ENCODE measurements at places on chromosomes 2 and 18. TPM values are rescaled to one million over a fixed set of nuclear protein-coding genes. Genes with fewer than 3 reads are reported as not detected.

GRCh38 chr2:172261292-172261691 lies 158.6 kb upstream of the DLX2 start:
- DNase-seq: no peak

- DNase-seq: peak; percentile 93
These were observed at the start of gene DDX1 for GRCh38 chr2:15591692-15592463. Gene DDX1 (plus strand): TSS chr2:15591868. CDS start chr2:15591934, 66 bp downstream.

GRCh38 chr2:9739531-9739964 lies 103.7 kb upstream of the TAF1B start:
- DNase-seq: peak; percentile 60

DNA sequence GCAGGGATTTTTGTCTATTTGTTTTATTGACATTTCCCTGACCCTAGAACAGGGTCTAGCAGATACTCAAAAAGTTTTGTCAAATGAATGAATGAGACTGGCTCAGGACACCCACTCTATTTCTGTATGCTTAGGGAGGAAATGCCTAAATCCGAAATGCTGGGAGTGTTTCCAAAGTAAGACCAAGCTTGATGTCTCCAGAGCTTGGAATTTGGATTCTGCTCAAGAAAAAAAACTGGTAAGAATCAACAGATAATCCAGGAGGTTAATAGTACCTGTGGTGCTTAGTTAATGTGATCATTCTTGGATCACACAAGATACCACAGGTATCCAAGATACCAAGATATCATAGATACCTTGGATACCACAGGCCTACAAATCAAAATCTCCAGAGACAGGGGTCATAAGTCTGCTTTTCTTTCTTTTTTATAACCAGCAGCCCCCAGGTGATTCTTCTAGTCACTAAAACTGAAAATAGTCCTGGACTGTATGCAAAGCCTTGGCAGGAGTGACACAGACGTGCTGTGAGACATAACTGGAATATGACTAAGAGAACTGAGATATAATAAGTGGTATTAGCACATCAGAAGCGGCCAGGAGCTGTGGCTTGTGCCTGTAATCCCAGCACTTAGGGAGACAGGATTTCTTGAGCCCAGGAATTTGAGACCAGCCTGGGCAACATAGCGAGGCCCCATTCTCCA lies 39.9 kb upstream of the SP3 start:
- no peak for DNase-seq

GRCh38 chr18:8367217-8367988 lies 241.8 kb upstream of the RAB12 start:
- DNase-seq: peak; percentile 77

GRCh38 chr18:79581406-79581805 lies 98.2 kb upstream of the CTDP1 start:
- no peak for DNase-seq

DNA sequence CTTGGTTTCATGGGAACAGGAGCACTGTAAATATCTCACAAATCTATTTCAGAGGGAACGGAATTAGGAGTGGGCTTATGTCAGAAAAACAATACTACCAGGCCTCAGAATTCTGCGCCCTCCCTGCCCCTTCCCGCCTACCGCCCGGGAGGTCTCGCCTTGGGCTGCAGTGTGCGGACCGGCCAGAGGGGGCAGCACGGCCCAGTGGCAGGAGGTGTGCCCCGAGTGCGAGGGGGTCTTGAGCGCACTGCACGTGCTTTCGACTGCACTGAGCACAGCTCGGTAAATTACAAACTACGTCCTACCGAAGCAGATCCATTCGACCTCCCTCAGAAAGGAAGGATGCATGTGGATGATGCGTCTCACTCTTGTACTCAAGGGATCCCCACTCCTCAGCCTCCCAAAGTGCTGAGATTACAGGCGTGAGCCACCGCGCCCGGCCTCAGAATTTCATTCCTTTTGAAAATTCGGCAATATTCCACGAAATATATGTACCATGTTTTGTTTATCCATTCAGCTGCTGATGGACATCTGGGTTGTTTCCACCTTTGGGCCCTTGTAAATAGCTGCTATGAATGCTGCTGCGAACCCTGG lies 297.0 kb downstream of the BCL2 start:
- peak; percentile 12 for DNase-seq

Gene CSRNP3
- 11.5 TPM for polyA plus RNA-seq

Gene EGR4
- polyA plus RNA-seq: 0.31 TPM

DNA sequence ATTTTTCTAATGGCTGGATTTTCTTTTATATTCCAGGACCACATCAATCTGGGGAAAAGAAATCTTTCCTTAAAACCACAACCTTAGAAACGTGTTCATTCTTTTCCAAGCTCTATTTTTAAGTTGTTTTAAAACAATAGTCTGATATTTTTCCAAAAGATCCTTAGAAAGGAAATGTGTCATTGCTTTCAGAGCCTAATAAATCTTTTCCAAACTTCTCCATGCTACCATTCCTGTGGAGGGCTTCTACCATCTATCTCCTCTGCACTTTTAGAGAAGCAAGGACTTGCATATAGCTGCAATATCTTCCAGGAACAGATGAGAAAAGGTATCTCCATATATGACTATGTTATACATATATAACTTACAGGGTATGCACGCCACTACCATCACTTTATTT lies 21.2 kb downstream of the WDFY1 start:
- no peak for DNase-seq

Gene CTAGE1
- not detected for polyA plus RNA-seq

- no peak for DNase-seq
These were observed 57.4 kb upstream of the LDAH start for GRCh38 chr2:20880221-20880771.

Gene COPS9
- polyA plus RNA-seq: 210 TPM

GRCh38 chr2:200781616-200782015 lies 30.1 kb upstream of the BZW1 start:
- DNase-seq: no peak

Gene C18orf63
- polyA plus RNA-seq: not detected

Gene ALK
- 1.2 TPM for polyA plus RNA-seq

Gene MERTK
- 4.9 TPM for polyA plus RNA-seq

DNA sequence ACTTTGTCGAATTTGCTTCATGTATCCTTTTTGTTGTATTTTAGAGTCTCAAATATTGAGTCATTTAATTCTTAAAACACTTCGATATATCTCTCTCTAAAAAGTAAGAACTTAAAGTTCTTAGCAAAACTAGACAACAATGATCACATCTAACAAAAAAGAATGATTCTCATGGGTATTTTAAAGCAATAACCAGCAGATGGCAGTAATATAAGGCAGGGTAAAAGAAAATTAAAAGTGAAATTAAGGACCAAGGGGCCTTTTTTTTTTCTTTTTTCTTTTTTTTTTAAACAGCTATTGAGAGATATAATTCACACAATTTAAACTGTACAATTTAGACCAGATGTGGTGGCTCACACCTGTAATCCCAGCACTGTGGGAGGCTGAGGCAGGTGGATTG lies 9.9 kb upstream of the AOX1 start:
- DNase-seq: peak; percentile 34

- no peak for DNase-seq
These were observed 192.2 kb upstream of the LRRTM1 start for GRCh38 chr2:80496775-80497174.

DNA sequence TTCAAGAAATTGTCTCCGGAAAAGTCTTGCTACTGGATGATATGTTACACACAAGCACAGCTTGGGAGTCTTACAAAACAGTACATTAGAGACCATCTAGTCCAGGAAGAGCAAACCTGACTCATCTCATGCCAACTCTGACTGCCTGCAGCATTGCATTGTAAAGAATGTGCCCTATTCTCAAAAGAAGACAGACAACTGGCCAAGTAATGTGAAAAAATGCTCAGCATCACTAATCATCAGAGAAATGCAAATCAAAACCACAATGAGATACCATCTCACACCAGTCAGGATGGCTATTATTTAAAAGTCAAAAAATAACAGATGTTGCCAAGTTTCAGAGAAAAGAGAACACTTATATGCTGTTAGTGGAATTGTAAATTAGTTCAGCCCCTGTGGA lies 42.7 kb upstream of the GORASP2 start:
- peak; percentile 61 for DNase-seq

DNA sequence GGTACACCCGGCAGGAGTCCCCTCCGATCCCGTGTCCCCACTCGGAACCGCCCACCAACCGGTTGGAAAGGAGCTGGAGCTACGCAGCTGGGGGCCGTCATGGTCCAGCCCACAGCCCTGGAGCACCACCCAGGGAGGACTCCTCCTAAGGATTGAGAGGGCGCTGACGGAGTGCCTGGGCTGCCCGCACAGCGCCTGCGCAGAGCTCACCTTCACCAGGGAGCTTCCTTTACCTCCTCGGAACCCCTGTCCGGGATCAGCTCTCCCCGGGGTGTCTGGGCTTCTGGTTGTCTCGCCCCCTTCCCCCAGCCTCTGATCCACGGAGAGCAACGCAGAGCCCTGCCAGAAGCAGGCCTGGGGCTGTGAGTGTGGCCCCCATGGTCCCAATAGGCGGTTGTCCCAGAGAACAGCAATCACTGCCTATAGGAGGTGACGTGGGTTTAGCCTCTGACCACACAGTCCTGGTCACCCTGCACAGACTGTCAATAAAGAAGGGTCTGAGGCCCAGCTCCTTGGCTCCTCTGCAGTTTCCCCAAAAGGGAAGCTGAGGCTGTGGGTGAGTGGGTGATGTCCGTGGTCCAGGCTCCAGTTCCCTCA lies 14.6 kb downstream of the ALPG start:
- no peak for DNase-seq

DNA sequence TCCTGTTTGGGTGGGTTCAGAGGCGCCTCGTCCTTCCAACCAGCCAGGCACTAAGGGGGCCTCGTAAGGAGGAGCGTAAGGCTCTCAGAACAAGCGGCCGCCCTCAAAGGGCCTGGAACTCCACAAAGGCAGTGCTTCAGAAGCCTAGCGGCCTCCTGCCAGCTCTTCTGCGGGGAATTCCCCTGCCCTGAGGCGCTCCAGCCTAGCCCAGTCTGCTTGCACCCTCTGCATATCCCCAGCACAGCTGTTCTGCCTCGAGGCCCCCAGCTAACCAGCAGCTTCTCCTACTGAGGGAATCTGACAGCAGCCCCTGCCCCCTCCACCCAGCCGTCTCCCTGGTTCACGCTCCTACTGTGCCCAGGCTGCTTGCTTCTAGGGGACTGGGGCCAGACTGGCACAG lies 265.9 kb downstream of the TFCP2L1 start:
- peak; percentile 65 for DNase-seq

DNA sequence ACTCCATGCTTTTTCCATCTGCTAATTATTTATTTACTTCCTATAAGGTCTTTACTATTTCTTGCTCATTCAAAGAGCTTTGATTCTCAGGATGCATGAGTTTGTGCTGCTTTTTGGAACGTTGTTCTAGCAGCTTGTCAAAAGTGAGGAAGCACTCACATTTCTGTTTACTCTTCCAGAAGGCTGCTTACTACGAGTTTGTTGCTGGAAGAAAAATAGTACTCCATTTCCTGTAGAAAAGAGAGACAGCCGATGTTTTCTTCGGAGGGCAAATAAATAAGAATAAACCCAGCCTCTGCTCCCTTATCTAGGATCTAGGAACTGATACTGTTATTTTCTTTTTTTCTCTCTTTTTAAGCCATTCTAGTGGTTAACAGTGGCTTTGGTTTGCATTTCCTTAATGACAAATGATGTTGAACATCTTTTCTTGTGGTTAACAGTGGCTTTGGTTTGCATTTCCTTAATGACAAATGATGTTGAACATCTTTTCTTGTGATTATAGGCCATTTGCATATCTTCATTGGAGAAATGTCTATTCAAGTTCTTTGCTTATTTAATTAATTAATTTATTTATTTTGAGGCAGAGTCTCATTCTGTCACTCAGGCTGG lies 20.5 kb downstream of the CYP27A1 start:
- no peak for DNase-seq

DNA sequence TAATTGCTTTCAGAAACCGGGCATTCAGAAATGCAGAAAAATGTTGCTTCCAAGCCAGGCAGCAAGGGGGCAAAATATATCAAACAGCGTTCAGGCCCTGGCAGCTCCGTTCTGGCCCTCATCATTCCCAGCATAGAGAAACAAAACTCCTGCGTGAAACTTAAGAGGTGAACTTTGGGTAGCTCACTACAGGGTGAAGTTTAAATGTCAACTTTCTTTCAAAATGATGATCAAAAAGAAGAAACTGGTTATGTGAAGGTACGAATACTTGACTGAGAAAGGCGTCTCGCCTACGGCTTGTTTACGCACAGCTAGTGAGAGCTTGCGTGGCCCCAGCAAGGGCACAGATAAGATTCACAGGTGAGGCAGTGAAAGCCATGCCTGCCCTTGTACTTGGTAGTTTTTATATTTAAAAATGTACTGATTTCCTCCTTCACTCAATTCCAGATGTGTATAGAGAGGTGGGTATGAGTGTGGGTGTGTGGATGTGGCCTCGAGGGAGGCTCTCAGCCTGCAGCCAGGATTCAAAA lies 127.5 kb downstream of the NFATC1 start:
- no peak for DNase-seq

DNA sequence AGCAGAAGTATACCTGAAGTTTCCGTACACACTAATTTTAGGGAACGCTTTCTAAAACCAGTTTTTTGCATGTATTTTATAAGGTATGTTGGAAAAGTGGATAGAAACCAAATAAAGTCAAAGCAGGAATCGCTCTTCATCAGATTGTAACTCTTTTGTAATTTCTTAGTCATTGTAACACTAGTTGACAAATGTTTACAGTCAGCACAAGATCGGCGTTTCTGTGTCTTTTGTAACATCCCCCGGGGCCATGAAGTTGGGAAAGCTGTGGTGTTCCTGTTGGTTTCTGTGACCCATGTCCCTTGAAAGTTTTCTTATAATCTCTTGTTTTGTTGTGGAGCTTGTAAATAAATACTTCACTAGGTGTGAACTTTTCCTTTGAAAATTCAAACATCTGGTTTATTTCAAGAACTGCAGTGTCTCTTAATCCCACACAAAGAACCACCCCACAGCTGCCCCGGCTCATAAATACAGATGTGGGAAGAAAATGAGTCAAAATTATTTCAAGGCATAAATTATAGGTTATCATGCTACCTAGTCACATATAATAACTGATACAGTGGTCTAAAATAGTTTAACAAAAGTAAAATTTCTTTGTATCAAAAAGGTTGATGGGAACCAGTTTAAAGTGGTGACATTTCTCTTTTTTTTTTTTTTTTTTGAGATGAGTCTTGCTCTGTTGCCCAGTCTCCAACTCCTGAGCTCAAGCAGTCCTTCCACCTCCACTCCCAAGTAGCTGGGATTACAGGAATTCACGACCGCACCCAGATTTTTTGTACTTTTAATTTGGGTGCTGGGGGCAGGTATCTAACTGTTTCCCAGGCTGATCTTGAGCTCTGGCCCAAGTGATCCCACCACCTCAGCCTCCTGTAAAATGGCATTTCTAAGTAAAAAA lies 751 bp upstream of the NMI start:
- DNase-seq: peak; percentile 58
